ENCODE measurements at places on chromosomes 11 and 22.

- peak; percentile 72 for DNase-seq
Measured at GRCh38 chr11:16925561-16926065, 88.6 kb downstream of the PLEKHA7 start.

DNA sequence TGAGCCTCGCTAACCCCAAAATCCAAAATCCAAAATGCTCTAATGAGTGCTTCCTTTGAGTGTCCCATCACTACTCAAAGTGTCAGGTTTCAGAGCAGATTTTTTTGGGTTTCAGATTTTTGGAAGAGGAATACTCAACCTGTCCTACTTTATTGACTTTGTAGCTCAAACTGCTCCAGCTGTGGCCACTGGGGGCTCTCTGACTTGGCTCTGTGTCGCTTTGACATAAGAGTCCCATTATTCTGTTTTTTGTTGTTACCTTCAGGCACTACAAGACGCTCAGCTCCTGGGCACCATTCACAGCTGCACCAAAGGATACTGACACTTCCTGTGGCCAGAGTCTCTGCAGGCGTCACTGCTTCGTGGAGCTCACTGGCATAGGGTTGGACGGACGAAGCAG lies 41.1 kb downstream of the PHF21B start:
- no peak for DNase-seq

DNA sequence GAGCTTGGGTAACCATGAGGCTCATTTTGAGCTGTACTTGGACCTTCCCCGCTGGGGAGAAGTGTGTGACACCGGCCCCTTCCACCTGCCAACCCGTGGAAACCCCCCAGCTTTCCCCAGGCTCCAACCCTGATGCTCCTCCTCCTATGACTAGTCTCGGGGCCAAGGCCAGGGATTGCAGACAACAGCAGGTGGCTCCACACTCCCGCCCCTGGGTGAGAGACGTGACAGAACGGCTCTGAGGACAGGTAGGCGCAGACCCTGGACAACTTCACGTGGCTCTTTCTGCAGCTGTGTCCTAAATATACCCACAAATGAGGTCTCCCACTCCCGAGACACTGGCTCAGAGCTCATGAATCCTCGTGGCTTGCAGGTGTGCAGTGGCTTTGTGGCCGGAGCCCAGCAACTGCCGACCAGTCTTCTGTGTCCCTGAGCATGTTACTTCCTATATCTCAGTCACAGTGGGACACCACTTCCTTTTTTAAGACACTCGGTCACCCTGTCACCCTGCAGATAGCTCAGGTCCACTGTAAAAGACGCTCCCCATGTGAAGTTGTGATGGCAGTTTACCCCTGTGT lies 55.2 kb downstream of the NECTIN1 start:
- no peak for DNase-seq

DNA sequence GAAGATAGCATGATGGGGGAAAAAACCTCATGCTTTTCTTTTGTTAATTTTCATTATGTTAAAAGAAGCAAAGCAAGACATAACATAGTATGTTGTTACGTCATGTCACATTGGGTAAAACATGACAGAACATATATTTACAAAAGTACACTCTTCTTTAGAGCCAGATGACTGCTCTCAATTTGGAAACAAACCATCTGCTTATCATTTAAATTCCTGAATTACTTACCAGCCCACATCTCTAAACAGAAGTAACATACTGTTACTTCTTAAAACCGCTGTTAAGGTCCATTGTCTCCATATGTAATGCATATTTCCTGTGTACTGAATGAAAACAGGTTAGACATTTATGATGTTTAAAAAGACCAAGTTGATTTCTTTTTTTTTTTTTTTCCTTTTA lies 100.0 kb downstream of the TMEM135 start:
- DNase-seq = no peak

DNA sequence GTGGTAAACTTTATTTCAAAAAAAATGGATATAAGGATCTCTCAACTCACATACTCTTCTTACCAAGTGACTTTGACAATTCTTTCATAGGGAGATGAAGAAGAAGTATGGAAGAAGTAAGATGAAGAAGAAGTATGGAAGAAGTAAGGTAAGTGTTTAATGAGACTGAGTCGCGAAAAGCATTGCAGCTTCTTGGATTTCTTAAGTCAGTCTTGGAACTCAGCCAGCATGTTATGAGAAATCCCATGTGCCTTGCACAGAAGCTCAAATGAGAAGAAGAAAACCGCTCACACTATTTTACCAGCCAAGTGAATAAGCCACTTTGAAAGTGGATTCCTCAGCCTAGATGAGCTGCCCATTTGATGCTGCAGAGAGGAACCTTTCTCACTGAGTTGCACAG lies 332.0 kb upstream of the CCDC179 start:
- DNase-seq = no peak

DNA sequence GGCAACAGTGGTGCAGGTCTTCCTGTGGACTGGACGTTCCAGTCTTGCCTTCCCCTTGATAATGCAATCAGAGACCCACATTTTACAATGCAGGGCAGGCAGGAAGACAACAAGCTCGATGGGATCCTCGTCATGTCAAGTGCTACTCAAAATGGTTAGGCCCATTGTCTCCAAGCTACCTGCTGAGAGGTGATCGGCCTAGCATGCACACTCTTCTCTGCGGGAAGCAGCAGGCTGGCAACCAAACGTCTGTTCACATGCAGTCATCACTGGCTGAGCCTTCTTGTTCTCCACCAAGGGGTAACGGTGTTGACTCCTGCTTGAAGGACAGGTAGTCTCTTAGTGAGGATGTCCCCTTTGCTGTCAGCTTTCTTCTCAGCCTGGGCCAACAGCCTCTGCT lies 25.5 kb upstream of the CD82 start:
- DNase-seq = no peak

DNA sequence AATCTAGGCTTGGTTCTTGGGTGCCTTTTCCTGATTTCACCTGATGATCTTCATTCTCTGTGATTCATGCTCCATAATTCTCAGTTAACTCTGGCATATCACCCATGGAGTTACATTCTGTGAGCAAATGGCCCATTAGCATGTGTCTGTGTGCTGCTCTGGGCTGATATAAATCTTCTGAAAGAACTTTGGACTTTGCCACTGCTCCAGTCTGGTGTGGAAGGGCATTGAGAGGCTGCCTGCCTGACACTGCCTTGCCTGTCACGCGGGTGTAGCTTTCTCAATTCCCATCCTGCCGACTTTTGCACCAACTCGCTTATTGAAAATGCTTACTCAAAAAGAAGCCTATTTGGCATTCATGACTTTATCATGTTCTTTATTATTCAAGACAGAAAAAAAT lies 42.2 kb downstream of the FAT3 start:
- no peak for DNase-seq
